T-helper 17 cell (primary cell): ENCODE measurements at places on chromosomes 2 and 18. TPM values are rescaled to one million over a fixed set of nuclear protein-coding genes. Genes with fewer than 3 reads are reported as not detected.
A peak's percentile ranks its signal among the peaks of the same experiment; 100 is the strongest.

DNA sequence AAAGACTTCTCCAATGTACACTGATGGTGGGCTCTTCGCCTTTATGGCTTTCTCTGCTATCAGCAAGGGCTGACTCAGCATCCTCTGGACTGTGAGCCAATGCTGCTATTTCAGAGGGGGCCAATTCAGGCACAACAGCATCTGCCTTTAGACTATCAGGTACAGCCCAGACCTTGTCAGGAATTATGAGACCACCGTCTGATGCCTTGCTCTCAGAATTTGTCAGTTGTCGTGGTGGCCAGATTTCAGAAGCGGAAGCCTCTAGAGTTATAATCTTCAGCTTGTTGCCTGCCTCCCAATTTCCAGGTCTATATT is 92.7 kb downstream of the ALPK2 start:
- peak overlapping the region; percentile 39 for H3K4me3 ChIP-seq
- peak overlapping the region; percentile 14 for H3K27ac ChIP-seq
- H3K4me1 ChIP-seq: peaks cover 13% of the 10 kb centered on the region
- H3K27me3 ChIP-seq: peaks cover 29% of the 10 kb centered on the region
- H3K36me3 ChIP-seq: no peaks in the 10 kb centered on the region

GRCh38 chr18:48784656-48785055 is 166.1 kb downstream of the SMAD7 start:
- H3K27me3 ChIP-seq: no peaks in the 10 kb centered on the region
- DNase-seq: no peak
- peak overlapping the region; percentile 84 for H3K27ac ChIP-seq
- peaks cover 2% of the 10 kb centered on the region for H3K36me3 ChIP-seq
- peak overlapping the region; percentile 69 for H3K4me3 ChIP-seq

LNPK gene
- 14.9 TPM for total RNA-seq

GRCh38 chr2:131038258-131039100 is 54.8 kb downstream of the FAM168B start:
- H3K27me3 ChIP-seq: peaks cover 28% of the 10 kb centered on the region
- DNase-seq: no peak
- H3K4me3 ChIP-seq: no peak overlapping the region
- H3K4me1 ChIP-seq: peaks cover 14% of the 10 kb centered on the region
- H3K27ac ChIP-seq: no peak overlapping the region

GRCh38 chr2:38750011-38750890 is 910 bp downstream of the SRSF7 start:
- DNase-seq: peak; percentile 33
- peaks cover 5% of the 10 kb centered on the region for H3K27me3 ChIP-seq
- peak overlapping the region; percentile 95 for H3K4me3 ChIP-seq
- H3K4me1 ChIP-seq: peaks cover 55% of the 10 kb centered on the region
- peak overlapping the region; percentile 98 for H3K27ac ChIP-seq
- peaks cover 14% of the 10 kb centered on the region for H3K36me3 ChIP-seq

DNA sequence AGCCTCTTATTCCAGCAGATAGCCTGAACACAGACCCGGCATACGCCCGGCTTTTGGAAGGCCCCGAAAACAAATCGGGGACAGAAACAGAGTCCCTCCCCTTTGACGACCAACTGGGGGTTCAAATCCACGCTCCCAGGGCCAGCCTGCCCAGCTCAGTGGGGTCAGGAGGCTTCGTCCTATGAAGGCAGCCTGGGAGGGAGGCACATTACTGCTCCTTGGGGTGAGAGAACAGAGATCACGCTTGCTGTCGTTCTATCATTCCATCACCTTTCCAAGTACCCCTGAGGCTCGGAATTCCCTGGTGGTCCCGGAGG is 208.8 kb upstream of the SALL3 start:
- peaks cover 26% of the 10 kb centered on the region for H3K27me3 ChIP-seq
- H3K4me3 ChIP-seq: no peak overlapping the region
- H3K27ac ChIP-seq: no peak overlapping the region
- H3K36me3 ChIP-seq: no peaks in the 10 kb centered on the region

- peaks cover 22% of the 10 kb centered on the region for H3K27me3 ChIP-seq
- DNase-seq: no peak
- H3K27ac ChIP-seq: no peak overlapping the region
- H3K4me1 ChIP-seq: no peaks in the 10 kb centered on the region
Observed at GRCh38 chr2:207317378-207317984, 151.7 kb upstream of the KLF7 start.

LYG1 gene
- total RNA-seq: 1.8 TPM

ACTR3 gene
- 229 TPM for total RNA-seq

ZNF24 gene
- total RNA-seq: 59.9 TPM

ZNF638 gene
- 104 TPM for total RNA-seq

HRH4 gene
- total RNA-seq: 3.2 TPM

- no peaks in the 10 kb centered on the region for H3K36me3 ChIP-seq
- DNase-seq: no peak
- no peaks in the 10 kb centered on the region for H3K27me3 ChIP-seq
- H3K4me1 ChIP-seq: no peaks in the 10 kb centered on the region
Observed at GRCh38 chr2:235856151-235856854, 311.9 kb downstream of the GBX2 start.

GRCh38 chr2:205483095-205483494 is 199.2 kb upstream of the NRP2 start:
- DNase-seq: no peak
- H3K27ac ChIP-seq: no peak overlapping the region
- H3K27me3 ChIP-seq: no peaks in the 10 kb centered on the region
- H3K4me1 ChIP-seq: peaks cover 2% of the 10 kb centered on the region
- no peaks in the 10 kb centered on the region for H3K36me3 ChIP-seq

REG1A gene
- not detected for total RNA-seq

- no peak overlapping the region for H3K27ac ChIP-seq
- no peak overlapping the region for H3K4me3 ChIP-seq
- no peaks in the 10 kb centered on the region for H3K27me3 ChIP-seq
- peaks cover 15% of the 10 kb centered on the region for H3K4me1 ChIP-seq
- no peaks in the 10 kb centered on the region for H3K36me3 ChIP-seq
- no peak for DNase-seq
Observed at GRCh38 chr18:50262977-50263376, 3.3 kb downstream of the CFAP53 start.

GRCh38 chr2:145495590-145495989 is 975.7 kb upstream of the ZEB2 start:
- no peak for DNase-seq
- H3K4me1 ChIP-seq: no peaks in the 10 kb centered on the region
- H3K4me3 ChIP-seq: no peak overlapping the region
- H3K36me3 ChIP-seq: no peaks in the 10 kb centered on the region
- no peaks in the 10 kb centered on the region for H3K27me3 ChIP-seq
- no peak overlapping the region for H3K27ac ChIP-seq

- H3K4me3 ChIP-seq: peak overlapping the region; percentile 80
- no peaks in the 10 kb centered on the region for H3K36me3 ChIP-seq
- H3K27ac ChIP-seq: peak overlapping the region; percentile 45
- DNase-seq: peak; percentile 27
Observed at GRCh38 chr18:11995445-11996189, 14.3 kb downstream of the IMPA2 start.

- H3K27me3 ChIP-seq: no peaks in the 10 kb centered on the region
- H3K27ac ChIP-seq: peak overlapping the region; percentile 60
- peak overlapping the region; percentile 66 for H3K4me3 ChIP-seq
- H3K4me1 ChIP-seq: peaks cover 32% of the 10 kb centered on the region
- peaks cover 5% of the 10 kb centered on the region for H3K36me3 ChIP-seq
Observed at GRCh38 chr2:171247741-171248662, 87.3 kb upstream of the TLK1 start.

DNA sequence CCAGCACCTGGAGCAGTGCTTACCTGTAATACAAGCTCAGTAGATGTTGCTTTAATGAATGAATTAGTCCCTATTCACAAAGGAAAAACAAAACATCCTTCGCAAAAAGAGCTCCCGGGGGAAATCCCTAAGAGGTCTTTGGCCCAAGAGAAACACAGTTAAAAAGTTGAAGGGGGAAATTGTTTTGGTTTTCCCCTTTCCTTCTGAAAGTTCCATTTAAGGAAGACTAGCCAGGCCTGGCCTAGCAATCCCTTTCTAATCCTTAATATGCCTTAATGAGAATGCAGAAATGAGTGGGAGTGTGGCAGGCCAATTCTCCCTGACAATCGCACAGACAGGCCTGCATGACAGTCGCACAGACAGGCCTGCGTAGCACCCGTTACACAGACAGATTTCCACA is 33.5 kb upstream of the REL start:
- H3K27ac ChIP-seq: no peak overlapping the region
- H3K36me3 ChIP-seq: no peaks in the 10 kb centered on the region
- H3K27me3 ChIP-seq: no peaks in the 10 kb centered on the region

LRRTM1 gene
- total RNA-seq: not detected

ACTR2 gene
- total RNA-seq: 220 TPM

IL36RN gene
- total RNA-seq: not detected

NAGK gene
- total RNA-seq: 75.0 TPM
